Nucleus accumbens (tissue), 56 donors: ENCODE measurements at places on chromosomes 4 and X.

DNA sequence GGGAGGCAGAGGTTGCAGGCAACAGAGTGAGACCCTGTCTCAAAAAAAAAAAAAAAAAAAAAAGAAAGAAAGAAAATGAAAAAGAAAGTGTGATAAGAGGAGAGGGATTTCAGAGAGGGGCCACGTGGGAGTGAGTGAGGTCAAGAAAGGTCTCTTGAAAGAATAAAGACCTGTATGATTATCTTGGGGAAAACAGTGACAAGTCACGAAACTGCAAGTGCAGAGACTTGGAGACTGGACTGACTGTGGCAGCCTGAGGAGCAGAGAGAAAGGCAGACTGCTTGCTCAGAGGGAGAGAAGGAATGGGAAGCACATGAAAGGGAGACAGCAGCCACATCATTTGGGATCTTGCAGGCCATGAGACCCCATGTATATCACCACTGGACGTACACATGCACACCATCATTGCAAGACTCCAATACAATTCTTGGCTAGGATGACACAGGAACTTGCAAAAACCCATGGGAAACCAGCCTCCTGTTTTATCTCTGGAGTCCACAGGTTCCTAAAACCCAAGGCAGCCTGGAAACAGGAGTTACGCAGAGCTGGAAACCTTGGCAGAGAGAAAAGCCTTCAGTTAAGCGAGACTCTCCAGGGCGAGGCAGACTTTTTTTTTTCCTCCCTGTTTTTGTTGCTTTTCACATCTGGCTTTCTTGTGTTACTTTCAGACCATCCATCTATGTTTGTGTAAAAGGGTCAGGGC is 207.0 kb upstream of the TBL1X start:
- DNase-seq, result no peak

DNA sequence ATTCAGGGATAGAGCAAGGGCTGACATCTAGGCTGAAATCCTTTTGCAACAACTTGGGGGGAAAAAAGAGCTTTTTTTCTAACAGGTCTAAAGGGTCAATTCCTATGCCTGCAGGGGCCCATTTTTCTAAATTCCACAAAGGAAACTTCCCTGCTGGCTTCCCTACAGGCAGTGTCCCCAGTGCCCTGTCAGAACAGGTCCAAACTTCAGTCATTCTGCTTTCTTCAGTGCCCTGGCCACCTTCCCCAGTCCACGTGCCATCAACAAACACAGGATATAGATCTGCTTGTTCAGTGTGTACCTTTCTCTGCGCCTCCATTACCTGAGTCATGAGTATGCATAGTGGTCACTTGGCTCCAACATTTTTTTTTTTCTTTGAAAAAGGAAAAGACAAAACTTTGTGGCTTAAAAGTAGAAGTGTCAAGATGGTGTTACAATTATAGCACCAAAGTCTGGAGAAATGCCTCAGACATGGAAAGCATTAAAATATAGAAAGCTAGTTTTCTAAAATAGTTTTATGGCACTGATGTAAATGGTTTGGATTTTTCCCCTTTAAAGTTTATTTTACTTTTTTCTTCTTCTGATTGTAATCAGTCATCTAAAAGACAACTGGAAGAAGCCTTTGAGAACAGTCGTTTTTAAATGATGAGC is 84.0 kb upstream of the JADE1 start:
- DNase-seq, result no peak

DNA sequence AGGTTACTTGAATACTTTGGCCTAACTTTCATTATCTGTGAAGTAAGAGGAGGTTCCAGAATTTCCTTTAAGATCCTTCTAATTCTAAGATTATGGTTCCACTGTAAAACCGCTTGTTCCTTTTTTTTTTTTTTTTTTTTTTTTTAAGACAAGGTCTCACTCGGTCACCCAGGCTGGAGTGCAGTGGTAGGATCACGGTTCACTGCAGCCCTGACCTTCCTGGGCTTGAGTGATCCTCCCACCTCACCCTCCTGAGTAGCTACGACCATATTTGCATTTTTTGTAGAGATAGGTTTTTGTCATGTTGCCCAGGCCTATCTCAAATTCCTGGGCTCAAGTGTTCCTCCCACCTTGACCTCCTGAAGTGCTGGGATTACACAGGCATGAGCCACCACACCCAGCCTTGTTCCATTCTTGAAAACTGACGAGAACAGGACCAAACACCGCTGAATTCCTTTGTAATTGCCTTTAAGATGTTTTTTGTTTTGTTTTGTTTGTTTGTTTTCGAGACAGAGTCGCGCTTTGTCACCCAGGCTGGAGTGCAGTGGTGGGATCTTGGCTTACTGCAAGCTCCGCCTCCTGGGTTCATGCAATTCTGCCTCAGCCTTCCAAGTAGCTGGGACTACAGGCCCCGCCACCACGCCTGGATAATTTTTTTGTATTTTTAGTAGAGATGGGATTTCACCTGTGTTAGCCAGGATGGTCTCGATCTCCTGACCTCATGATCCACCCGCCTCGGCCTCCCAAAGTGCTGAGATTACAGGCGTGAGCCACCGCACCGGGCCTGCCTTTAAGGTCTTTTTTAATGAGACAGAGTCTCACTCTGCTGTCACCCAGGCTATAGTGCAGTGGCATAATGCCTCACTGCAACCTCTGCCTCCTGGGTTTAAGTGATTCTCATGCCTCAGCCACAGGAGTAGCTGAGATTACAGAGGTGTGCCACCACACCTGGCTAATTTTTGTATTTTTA is 6.8 kb downstream of the PDS5A start:
- no peak for DNase-seq

GRCh38 chrX:119375561-119375960 is 23.6 kb upstream of the SLC25A43 start:
- no peak for DNase-seq

DNA sequence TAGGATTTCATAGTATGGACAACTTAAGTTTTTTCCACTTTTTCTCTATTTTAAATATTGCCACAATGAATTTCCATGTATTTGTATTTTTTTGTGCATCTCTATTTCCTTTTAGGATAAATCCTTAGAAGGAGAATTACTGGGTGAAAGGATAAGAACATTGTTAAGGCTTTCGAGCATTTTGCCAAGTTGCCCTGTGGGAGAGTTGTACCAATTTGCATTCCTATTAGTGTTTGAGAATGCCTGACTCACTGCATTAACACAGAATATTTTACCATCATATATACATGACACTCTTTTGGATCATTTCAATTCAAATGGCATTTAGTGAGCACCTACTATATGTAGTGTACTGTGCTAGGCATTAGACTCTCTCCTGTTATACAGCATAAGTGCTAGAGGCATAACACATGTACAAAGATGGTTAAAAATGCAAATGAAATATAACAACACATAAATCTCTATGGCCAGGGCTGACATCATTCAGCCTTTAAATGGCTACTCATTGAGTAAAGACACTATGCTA is 57.0 kb downstream of the PLAC1 start:
- DNase-seq, result no peak

GRCh38 chr4:41013746-41014145 is 200.6 kb downstream of the APBB2 start:
- DNase-seq, result no peak

DNA sequence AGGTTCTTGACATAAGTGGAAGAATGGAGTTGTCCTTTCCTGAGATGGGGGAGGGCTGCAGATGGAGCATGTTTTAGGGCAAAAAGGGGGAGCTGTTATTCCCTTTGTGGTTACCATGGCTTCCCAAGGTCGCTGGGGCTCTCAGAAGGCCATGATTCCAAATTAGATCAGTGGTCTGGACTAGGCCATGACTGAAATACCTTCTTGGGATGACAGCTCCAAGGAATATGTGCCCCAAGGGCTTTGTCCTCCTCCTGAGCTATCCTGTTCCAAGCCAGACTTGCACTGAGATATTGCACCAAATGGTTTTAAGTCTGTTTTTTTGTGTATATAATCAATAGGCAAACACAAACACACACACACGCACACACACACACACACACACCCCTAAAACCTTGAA is 3.0 kb upstream of the RBPJ start:
- no peak for DNase-seq

GRCh38 chrX:21171181-21171580 is 203.0 kb upstream of the CNKSR2 start:
- no peak for DNase-seq

- DNase-seq, result no peak
These were observed 10.6 kb downstream of the NYX start for GRCh38 chrX:41457613-41458192.

DNA sequence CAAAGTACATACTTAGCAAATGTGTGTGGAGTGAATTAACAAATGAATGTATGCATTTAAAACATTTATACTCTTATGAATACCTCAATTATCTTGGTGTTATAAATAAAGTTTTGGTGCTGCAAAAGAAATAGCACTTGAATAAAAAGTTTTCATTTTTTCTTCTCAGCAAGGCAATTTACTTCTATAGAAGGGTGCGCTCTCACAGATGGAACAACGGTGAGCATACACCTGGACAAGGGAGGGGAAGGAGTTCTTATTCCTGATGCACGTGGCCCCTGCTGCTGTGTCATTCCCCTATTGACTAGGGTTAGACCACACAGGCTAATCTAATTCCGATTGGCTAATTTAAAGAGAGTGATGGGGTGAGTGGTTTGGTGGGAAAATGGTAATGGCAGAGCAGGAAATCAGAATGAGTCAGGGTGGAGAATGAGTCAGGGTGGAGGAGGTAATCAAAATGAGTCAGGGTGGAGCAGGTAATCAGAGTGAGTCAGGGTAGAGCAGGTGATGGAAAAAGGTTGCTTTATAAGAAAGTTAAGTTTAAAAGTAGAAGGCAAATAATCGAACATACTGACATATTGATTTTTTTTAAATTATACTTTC is 28.2 kb upstream of the PGK1 start:
- no peak for DNase-seq

GRCh38 chr4:152038238-152038637 is 277.4 kb upstream of the GATB start:
- DNase-seq, result no peak

GRCh38 chr4:57443308-57443707 is 333.1 kb upstream of the IGFBP7 start:
- no peak for DNase-seq
